Foreskin keratinocyte (primary cell): ENCODE measurements at places on chromosomes 3 and 15. TPM values are rescaled to one million over a fixed set of nuclear protein-coding genes. Genes with fewer than 3 reads are reported as not detected.

The COX17 gene
- polyA plus RNA-seq = 99.4 and 103 TPM in 2 replicates

The CALML4 gene
- polyA plus RNA-seq = 5.5 and 8.1 TPM in 2 replicates

The GOLGA8T gene
- polyA plus RNA-seq = not detected in 2 replicates

The PLAAT1 gene
- polyA plus RNA-seq = 0.17 and 0.30 TPM in 2 replicates

The SNTN gene
- polyA plus RNA-seq = not detected in 2 replicates

The FYTTD1 gene
- 8.7 and 10.4 TPM in 2 replicates for polyA plus RNA-seq

The CRABP1 gene
- polyA plus RNA-seq = not detected in 2 replicates

- DNase-seq = peak; percentile 61
Observed at GRCh38 chr3:111668888-111669488, 73.8 kb upstream of the ZBED2 start.

DNA sequence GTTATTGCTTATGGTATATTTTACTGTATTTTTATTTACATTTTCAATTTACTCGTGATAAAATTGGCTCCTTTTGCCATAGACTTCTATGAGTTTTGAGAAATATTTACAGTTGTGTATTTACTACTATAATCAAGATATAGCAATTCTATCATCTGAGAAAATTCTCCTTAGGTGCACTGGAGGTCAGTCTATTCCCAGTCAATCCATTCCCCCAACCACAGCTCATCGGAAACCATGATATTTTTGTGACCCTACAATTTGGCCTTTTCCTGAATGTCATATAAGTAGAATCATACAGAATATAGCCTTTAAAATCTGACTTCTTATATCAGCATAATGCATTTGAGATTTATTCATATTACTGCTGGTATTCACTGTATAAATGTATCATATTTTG lies 114.7 kb upstream of the LRTM1 start:
- DNase-seq = no peak

GRCh38 chr15:49865925-49866757 lies 245.3 kb downstream of the DTWD1 start:
- peak; percentile 23 for DNase-seq

- peak; percentile 74 for DNase-seq
Observed at GRCh38 chr3:152638707-152639450, 196.1 kb upstream of the P2RY1 start.

GRCh38 chr15:79064496-79064895 lies 26.1 kb downstream of the RASGRF1 start:
- DNase-seq = no peak

DNA sequence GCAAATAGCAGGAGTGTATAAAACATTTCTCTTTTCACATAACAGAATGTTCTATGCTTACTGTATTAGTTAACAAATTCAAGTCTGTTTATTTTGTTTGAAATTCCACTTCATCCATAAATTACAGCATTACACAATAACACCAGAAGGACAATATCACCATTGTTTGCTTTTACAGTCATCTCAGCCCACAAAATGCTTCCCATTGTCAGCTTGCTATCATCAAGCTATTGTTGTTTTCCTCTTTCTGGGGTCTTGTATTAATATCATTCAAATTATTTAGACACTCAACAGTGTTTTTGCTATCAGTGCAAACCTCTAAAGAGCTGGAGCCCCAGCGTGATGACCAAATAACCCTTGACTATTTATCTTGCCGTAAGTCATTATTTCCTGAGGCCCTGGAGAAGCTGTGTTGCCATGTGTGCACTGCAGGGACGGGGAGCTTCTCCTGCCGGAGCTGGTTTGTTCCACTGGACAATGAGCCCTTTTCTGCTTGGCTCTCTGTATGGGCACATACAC lies 1.1 kb downstream of the SAMMSON start:
- no peak for DNase-seq

GRCh38 chr15:28456476-28457395 lies 76.0 kb downstream of the GOLGA8G start:
- no peak for DNase-seq

DNA sequence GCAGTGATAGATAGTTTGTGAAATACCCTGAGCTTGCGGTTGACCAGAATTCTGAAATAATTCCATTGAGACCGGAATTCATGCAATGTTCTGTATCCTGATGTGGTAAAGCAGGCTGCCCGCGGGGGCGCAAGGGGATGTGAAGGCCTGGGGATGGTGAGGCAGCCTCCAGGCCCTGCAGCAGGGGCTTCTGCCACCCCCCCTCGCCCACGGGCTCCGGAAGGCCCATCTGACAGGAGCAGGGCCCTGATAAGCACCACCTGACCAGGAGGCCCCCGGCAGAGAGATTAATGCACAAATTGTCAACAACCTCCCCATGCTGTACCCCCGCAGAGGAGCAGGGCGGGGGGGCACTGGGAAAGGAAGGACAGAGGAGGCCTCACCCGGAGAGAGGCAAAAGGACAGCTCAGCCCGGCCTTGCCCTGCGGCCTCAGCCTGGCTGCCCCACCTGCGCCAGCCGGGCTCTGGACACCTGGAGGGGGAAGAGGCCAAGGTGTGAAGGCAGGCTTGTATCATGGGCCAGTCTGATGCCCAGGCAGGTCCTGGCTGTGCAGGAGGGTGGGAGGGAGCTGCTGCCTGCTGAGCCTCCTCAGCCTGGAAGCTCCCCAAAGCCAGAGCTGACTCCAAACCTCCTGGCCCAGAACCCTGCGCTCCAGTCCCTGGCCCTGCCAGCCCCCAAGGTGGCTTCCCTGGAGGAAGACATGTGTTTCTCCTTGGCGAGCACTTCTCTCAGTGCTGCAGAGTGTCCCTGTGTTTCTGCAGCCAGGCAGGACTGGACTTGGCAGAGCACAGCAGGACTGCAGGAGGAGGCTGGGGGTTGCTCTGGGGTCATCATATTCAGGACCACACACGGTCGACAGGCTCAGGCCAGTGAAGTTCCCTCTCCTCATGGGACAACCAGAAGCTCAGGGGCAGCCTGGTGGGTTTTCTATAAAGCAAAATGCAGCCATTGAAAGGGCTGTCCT lies 46.5 kb downstream of the RPN1 start:
- no peak for DNase-seq

DNA sequence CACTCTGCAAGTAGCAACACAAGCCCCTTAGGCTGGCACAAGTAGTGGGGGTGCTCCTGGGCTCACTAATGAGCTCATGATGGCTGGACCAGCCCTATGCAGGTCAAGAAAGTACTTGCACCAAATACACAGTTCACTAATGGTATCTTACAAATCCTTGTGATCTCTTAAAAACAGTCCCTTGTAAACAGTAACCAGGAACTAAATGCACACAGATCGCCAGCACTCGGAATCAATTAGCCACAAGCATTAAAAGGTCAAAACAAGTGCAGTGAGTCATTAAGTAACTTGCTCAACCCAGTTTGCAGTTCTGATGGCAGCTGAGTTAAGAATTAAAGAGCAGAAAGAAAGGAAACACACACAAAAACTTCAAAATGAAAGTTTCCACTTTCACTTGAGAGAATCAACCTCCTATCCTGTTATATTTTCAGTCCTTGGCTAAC lies 43.2 kb downstream of the ARHGEF3 start:
- peak; percentile 70 for DNase-seq

GRCh38 chr3:76888856-76889255 lies 151.0 kb upstream of the ROBO2 start:
- DNase-seq = peak; percentile 23

DNA sequence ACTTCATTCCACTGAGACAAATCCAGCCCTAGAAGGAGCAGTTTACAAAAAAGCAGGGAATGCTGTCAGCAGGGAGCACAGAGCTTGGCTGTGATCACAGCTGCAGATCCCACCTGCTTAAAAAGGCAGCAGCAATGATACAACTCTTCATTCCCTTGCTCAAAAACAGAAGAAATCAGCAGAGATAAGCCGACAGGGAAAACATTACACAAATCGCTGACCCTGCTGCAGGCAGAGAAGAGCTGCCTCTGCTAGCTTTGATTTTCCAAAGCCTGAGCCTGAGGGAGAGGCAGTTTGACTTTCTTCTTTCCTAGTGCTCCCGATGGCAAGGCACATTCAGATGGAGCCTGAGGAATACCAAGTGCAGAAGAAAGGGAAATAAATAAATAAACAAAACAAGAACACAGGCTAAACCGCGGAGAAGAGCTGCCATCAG lies 80.2 kb downstream of the SHQ1 start:
- DNase-seq = no peak

- no peak for DNase-seq
Observed at GRCh38 chr15:74825866-74826265, 561 bp upstream of the CPLX3 start.

- DNase-seq = no peak
Observed at GRCh38 chr15:100112061-100112420, 229.7 kb downstream of the ADAMTS17 start.

GRCh38 chr15:79418693-79419279 lies 13.3 kb upstream of the MINAR1 start:
- DNase-seq = no peak

GRCh38 chr15:84112025-84112424 lies 123.5 kb upstream of the GOLGA6L4 start:
- DNase-seq = peak; percentile 50

DNA sequence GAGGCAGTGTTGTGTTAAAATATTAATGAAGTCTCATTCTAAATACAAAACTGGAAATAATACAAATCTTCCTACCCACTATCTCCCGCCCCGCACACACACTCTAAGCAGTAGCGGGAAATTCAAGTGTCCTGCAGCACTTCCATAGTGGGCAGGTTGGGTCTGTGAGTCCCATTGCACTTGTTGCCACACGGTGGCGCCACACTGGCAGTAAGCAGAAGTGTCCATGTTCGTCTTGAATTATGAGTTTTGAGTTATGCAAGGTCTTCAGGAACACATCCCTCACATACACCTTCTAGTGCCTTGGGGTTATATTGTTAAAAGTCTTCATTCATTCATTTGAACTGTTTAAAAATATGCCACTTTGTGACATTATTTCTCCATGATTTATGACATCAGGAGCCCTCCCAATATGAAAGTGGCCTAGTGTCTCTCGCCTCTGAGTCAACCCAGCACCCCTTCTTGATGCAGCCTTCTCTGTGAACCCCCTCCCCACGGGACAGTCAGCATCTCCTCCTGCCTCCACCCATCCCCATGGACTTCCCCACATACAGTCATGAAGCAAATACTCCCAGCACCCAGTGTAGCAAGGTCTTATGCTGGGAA lies 17.6 kb upstream of the CCDC174 start:
- no peak for DNase-seq

- DNase-seq = peak; percentile 82
Observed at GRCh38 chr3:179969525-179969924, 67.2 kb downstream of the PEX5L start.

DNA sequence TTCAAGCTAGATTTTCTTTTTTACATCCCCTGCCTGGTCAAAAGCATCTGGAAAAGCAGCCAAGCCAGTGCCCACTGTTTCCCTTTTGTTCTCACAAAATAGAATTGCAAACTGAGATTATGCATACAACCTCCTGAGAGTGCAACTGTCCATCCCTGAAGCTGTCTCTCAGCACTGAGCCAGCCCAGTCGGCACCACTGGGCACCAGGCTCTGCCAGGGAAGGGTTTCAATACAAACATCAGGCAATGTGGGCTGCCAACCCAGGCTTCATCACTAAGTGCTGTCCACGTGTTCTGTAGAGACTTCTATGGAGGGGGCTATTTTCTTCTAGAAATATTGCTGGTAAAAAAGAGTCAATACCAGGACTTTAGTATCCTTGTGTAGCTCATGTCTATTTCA lies 356.3 kb upstream of the TBL1XR1 start:
- DNase-seq = no peak

DNA sequence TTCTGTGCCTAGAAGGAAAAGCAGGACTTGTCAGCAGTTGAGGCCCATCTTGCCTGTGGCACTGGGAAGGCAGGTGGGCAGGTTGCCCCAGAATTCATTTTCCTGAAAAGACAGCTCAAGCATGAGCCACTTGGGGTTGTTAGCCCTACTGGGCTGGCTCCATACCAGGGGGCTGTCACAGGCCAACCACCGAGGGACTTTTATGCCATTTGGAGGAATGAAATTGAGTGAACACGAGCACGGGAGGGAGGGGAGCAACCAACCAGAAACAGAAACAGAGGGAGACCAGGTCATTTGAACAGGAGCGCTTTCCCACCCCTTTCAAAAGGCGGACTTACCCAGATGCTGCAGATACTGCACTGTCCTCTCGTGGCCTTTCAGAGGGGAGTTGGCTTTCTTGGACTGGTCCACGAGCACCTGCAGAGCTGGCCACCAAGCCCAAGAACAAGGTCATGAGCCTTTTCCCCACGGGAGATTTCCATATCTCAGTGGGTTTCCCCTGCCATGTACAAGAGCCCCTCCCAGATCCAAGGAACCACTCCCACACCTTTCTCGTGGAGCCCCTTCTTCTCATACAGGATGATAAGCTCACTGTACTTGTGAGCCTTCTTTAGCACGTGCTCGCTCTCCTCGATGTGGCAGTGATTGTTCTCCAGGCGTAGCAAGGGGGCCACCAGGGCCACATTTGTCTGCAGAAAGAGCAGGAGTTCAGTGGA lies 9.9 kb upstream of the PLA2G4F start:
- no peak for DNase-seq

- DNase-seq = peak; percentile 91
Observed at GRCh38 chr3:46935168-46935858, 41.2 kb downstream of the CCDC12 start.

GRCh38 chr3:98914210-98915080 lies 12.9 kb upstream of the DCBLD2 start:
- DNase-seq = no peak
